NCI-H2107 (cell line): ENCODE measurements at places on chromosomes 4 and X.

GRCh38 chr4:8317474-8317873 lies 47.9 kb downstream of the HTRA3 start:
- DNase-seq = no peak

GRCh38 chrX:136933611-136934145 lies 53.2 kb upstream of the RBMX start:
- DNase-seq = no peak

DNA sequence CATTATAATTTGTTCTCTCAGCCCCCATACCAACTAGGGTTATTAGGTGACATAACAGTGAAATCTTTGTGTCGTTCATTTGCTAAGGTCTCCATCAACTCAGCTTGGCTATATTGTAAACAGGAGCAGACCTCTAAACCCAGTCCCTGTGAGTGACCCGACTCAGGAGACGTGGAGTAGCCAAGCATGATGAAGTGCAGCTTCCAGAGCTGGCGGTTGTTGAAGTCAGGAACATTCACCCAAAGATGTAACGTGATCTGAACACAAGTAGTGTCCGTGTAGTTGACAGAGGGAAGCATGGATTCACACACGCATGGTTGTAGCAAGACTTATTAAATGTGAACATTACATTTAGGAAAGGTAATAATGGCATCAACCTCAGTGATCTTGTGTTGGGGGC lies 102.3 kb downstream of the FAM193A start:
- DNase-seq = no peak

GRCh38 chrX:73562984-73563737 lies at the start of gene CHIC1:
Gene CHIC1 (plus strand): TSS chrX:73563197. CDS start chrX:73563285, 88 bp downstream.
- DNase-seq = peak; percentile 27

DNA sequence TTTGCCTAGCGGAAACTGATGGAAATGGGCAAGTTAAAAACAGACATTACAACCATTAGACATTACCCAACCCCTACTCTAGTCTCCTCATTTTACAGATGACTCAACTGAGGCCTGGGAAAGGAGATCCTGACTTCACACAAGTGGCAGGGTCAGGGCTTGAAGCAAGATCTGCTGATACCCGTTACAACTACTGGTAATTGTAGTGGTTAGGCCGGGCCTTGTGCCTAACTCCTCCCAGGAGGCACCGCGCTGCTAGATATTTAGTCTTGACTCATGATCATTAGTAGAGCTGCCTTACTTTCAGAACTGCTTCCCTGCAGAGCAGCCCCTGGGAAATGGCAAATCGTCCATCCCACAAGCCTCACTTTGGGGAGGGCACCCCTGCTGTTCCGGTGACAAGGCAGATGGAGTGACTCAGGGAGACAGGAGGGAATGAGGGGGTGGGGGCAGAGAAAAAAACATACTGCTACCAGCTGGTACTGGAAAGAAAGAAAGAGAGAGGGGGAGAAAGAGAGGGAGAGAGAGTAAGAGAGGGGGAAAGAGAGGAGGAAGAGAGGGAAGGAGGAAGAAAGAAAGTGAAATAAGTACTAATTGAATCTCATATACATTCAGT lies 12.2 kb downstream of the ARHGEF6 start:
- peak; percentile 83 for DNase-seq

- no peak for DNase-seq
These were observed 105.1 kb downstream of the ADRA2C start for GRCh38 chr4:3871181-3871852.
